Suppressor macrophage treated with lipopolysaccharide for 4 hours (primary cell): ENCODE measurements at places on chromosomes 16 and 17.

- DNase-seq: no peak
Measured at GRCh38 chr16:66133643-66134338, 232.7 kb upstream of the CDH5 start.

GRCh38 chr17:40124279-40125141 is 2.7 kb downstream of the MSL1 start:
- no peak for DNase-seq

- peak; percentile 61 for DNase-seq
Measured at GRCh38 chr17:2724784-2725164, 13.2 kb upstream of the CLUH start.

GRCh38 chr17:40557531-40558299 is 7.6 kb downstream of the CCR7 start:
- no peak for DNase-seq

DNA sequence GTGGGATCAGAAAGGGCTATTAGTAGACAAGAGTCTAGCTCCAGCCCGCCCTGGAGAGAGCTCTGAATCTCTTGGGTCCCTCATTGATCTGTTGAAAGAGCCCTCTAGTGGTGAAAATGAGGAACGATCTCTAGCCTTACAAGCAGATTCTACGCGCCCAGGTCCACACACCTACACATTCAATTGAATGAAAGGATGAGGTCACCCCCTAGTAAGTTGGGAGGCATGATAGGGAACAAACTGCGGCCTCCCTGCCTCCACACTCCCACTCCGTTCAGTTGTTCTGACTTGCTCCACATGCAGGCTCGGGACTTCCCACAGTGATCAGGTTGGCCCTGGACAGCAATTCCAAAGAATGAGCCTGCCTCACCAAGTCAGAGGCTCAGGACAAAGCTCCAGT is 2.9 kb upstream of the CACNG3 start:
- peak; percentile 52 for DNase-seq

DNA sequence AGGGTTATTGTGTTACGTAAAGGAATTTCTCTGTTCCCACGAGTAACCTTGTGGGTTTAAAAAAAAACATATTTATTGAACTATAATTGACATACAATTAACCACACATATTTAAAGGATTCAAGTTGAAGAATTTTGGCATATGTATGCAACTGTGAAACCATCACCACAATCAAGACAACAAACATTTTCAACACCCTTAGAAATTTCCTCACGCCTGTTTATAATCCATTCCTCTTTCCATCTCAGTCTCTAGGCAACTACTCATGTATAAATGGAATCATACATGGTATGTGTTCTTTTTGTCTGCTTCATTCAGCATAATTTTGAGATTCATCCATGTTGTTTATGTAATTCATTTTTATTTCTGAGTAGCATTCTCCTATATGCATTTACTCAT is 104.0 kb downstream of the MRTFB start:
- no peak for DNase-seq

DNA sequence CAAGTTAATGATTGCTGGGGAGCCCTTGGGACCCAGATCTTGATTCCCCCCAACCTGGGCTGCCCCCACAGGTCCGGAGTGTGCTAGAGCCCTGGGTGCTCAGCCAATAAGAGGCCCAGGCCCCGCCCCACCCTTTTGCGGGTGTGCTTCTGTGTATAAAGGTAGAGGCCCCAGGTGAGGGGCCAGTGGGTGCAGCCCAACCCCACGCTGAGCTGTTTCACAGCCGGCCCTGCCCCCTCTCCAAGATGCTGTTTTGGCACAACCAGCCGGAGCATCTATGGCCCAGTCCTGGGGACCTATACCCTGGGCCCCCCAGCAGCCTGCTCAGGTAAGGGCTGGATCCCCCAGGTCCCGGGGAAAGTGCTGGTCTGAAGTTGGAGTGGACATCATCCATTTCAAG is 11.8 kb upstream of the STAC2 start:
- DNase-seq: no peak

GRCh38 chr17:64281962-64282752 is 19.1 kb upstream of the TEX2 start:
- peak; percentile 81 for DNase-seq

DNA sequence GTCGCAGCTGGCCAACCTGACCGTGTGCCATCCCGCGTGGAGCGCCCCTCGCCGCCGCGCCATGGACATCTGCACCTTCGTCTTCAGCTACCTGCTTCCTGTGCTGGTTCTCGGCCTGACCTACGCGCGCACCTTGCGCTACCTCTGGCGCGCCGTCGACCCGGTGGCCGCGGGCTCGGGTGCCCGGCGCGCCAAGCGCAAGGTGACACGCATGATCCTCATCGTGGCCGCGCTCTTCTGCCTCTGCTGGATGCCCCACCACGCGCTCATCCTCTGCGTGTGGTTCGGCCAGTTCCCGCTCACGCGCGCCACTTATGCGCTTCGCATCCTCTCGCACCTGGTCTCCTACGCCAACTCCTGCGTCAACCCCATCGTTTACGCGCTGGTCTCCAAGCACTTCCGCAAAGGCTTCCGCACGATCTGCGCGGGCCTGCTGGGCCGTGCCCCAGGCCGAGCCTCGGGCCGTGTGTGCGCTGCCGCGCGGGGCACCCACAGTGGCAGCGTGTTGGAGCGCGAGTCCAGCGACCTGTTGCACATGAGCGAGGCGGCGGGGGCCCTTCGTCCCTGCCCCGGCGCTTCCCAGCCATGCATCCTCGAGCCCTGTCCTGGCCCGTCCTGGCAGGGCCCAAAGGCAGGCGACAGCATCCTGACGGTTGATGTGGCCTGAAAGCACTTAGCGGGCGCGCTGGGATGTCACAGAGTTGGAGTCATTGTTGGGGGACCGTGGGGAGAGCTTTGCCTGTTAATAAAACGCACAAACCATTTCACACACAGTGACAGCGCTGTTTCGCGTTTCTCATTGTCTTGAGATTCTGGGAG is 2.0 kb upstream of the ZACN start:
- peak; percentile 39 for DNase-seq
